ENCODE measurements at places on chromosomes 13 and 19.

GRCh38 chr13:45833663-45834375, 17.7 kb downstream of the SIAH3 start:
- DNase-seq: no peak

- no peak for DNase-seq
These were observed 256.5 kb downstream of the TBC1D4 start for GRCh38 chr13:75225288-75226032.

- DNase-seq: no peak
These were observed 5.7 kb upstream of the SHKBP1 start for GRCh38 chr19:40571005-40571318.

DNA sequence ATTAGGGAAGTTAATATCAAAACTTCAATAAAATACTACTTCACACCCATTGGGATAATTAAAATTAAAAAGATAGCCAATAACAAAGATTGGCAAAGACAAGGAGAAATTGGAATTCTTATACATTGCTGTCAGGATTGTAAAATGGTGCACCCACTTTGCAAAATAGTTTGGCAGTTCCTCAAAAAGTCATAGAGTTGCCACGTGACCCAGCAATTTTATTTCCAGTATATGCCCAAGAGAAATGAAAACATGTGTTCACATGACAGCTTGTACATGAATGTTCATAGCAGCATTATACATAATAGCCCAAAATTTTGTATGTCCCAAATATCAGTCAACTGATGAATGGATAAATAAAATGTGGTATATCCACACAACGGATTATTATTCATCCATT, 3.3 kb downstream of the MBD3L1 start:
- DNase-seq: no peak

GRCh38 chr19:48728911-48729664, 9.6 kb upstream of the MAMSTR start:
- no peak for DNase-seq

DNA sequence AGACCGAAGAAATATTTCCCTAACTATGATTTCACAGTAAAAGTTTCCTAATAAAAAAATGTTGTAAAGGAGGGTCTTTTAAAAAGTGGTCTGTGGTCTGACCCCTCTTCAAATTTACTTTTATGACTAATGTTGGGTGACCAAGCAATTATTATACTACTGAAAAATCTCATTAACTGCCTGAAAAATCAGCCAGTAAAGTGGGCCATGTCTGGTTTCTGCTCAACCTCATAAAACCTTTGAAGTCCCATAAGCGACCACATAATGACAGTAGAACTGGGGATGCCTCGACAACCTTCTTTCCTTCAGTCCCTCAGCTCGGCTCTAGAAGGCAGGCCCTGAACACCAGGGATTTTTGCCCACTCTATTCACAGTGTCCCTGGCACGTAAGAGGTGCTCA, 434.3 kb downstream of the EFNB2 start:
- DNase-seq: no peak

DNA sequence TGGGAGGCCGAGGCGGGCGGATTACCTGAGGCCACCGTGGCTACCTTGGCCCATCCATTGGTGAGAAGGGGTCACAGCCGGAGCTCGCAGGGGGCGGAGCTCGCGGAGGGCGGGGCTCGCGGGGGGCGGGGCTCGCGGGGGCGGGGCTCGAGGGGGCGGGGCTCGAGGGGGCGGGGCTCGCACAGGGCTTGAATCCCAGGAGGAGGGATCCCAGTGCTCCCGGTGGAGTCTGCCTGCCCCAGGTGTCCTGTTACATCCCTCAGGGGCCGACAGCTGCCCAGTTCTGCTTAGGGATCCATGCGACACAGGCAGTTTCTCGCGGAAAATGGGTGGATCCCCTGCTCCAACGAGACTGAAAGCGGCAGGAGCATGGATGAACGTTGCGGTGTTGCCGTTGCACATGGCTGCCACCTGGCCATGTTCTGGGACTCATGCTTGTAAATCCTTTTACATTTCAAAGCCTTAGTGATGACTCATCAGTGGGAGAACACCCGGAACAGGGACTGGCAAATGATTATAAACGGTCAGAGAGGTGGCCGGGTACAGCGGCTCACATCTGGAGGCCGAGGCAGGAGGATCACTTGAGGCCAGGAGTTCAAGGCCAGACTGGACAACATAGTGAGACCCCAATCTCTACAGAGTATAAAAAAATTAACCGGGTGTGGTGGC, 25.1 kb downstream of the TMPRSS9 start:
- peak; percentile 63 for DNase-seq

DNA sequence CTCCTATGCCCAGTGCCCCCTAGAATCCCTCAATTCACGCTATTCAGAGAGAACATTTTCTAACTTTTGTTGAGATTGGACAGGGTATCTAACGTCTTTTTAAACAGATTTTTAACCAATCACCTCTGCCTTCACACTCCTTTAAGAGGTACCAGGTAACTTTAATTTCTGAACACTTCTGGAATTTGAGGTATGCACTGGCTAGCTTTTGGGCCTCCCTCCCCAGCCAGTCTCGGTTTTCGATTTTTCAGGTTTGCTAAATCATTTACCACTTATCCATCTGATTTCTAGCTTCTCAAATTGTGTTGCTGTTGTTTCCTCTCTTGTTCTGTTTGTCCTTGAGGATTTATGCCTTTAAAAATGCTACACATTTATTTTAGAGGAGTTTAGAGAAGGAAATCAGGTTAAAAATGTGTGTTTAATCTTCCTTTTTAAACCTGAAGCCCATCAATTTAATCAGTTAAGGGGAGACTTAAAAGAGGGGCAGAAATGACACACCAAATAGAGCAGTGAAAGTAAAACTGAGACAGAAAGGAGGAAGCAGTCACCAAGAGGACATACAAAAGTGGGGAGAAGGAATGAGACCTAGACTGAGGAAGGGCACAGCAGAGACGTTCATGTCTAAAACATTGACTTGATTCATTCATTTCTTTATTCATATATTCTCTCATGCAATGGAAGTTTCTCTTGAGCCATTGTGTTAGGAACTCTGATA, 139.6 kb upstream of the HTR2A start:
- peak; percentile 45 for DNase-seq

DNA sequence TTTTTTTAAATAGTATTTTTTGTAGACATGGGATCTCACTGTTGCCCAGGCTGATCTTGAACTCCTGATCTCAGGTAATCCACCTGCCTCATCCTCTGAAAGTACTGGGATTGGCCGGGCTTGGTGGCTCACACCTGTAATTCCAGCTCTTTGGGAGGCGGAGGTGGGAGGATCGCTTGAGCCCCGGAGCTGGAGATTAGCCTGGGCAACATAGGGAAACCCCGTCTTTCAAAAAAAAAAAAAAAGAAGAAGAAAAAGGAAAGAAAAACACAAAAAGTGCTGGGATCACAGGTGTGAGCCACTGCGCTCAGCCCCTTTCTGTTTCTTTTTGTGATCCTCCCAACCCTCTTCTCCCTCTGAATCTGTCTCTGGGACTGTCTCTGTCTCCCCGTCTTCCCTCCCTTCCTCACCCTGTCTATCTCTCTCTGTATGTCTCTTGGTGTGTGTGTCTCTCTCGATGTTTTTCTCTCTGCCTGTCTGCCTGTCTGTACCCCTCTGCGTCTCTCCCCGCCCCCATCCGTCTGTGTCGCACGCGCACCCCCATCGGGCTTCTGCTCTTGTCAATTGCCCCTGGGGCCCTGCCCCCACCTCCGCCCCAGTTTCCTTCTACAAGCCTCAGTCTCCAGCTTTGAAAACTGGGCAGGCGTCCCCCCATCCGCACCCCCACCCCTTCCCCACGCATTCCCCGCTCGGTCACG, 540 bp upstream of the ZFP36 start:
- no peak for DNase-seq

DNA sequence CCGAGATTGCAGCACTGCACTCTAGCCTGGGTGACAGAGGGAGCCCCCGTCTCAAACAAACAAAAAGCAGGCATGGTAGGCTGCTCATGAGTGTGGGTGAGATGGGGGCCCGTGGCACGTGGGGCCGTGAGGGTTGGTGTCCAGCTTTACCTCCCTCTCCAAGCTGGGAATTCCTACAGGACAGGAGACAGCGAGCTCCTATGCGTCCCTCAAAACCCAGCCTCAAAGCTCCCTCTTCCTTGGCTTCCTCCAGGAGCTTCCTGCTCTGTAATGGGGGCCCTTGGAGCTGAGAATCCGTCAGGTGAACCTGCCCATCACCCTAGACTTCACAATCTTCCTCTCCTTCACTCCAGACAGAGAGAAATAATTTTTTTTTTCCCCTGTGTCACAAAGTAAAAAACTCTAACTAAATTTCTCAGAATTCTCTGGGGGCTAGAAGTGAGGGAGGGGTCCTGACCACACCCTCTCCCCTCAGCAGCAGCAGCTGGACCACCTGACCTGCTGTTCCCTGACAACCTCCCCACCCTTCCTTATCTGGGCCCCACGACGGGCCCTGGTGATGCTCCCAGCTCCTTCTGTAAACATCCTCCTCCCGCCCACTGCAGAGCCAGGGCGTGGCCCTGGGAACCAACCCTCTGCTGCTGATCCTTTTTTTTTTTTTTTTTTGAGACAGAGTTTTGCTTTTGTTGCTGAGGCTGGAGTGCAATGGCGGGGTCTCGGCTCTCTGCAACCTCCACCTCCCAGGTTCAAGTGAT, 22.1 kb upstream of the WDR18 start:
- DNase-seq: no peak

Data from GM10248 (cell line).